Activated CD8-positive, alpha-beta T cell treated with anti-CD3 and anti-CD28 coated beads, Interleukin-2, amount 10 ng/mL, durations not matched to agents 7 days and 5 days (primary cell): ENCODE measurements at places on chromosomes 7 and 10.

DNA sequence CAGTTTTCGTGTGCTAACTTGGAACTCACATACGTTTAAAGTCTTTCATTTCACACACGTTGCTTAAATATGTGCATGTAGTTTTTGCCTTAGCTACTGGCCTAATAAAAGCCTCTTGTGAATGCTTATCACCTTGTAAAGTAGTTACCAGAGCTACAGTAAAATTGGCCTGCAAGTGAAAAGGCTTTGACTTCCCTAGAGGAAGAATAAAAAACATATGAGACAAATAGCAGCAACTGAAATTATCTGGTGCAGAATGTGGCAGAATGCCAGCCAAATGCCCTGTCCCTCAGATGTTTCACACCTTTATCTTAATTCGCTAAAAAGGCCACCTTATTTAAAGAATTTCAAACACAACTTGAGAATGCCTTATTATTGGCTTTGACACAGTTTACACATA, 28.1 kb upstream of the RPA3 start:
- H3K4me1 ChIP-seq, result peaks cover 10% of the 10 kb centered on the region
- DNase-seq, result no peak
- no peak overlapping the region for H3K4me3 ChIP-seq
- no peak overlapping the region for H3K27ac ChIP-seq
- H3K27me3 ChIP-seq, result no peaks in the 10 kb centered on the region

DNA sequence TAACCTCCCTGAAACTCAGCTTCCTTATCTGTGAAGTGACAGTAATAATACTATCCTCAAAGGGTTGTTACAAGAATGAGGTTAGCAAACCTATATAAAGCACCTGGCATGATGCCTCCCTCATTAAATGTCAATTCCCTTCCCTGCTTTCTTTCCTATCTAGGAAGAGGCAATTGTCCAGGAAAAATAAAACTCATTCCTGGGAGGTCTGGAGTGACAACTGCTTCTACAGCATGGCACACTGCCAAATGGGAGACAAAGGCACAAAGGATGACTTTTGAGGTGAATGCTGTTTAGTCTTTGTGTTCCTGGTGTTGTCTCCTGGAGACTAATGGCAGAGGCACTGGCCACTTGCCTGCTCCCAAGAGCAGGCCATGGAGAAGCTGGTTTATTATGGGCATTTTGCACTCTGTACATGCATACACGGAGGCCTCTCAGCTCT, 32.2 kb upstream of the PDE1C start:
- no peaks in the 10 kb centered on the region for H3K36me3 ChIP-seq
- H3K4me3 ChIP-seq, result no peak overlapping the region
- H3K27me3 ChIP-seq, result no peaks in the 10 kb centered on the region

DNA sequence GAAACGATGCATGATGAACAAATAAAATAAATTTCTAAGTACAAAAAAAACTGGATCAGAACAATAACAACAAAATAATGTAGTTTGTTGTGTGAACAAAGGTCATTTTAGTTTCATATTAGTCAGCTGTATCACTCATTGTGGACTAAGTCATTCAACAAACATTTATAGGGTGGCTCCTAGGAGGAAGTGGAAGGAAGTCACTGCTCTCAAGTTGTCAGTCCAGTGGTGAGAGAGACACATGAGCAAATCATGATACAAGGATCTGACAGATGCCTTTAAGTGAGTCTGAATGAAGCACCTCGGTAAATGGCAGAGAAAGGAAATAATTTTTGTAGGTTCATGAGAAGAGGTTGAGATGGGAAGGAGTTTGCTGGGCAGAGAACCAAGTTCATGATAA, 56.8 kb downstream of the EPDR1 start:
- H3K4me3 ChIP-seq, result no peak overlapping the region
- H3K27me3 ChIP-seq, result peaks cover 2% of the 10 kb centered on the region
- H3K27ac ChIP-seq, result no peak overlapping the region
- H3K4me1 ChIP-seq, result no peaks in the 10 kb centered on the region

DNA sequence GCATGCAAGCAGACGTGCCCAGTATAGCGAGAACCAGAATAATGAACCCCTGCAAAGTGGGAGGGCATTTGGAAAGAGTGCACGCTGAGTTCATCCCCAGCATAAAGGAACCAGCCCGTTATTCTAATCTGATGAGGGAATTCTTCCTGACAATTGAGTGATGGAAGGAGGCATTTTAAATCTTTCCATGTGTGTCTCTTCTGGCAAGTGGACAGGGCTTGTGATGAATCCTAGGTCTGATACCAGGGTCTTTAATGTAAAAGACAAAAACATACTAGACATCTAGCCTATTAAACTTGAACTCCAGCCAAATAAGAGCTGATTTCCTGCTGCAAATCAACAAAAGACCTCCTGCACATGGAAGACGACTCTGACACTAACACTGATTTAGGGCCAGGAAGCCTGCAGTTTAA, 301.2 kb downstream of the DPP6 start:
- no peaks in the 10 kb centered on the region for H3K36me3 ChIP-seq
- H3K4me3 ChIP-seq, result no peak overlapping the region
- no peaks in the 10 kb centered on the region for H3K27me3 ChIP-seq
- H3K4me1 ChIP-seq, result no peaks in the 10 kb centered on the region

GRCh38 chr10:75623310-75624093, 192.1 kb downstream of the LRMDA start:
- no peaks in the 10 kb centered on the region for H3K36me3 ChIP-seq
- H3K27me3 ChIP-seq, result peaks cover 3% of the 10 kb centered on the region
- no peak for DNase-seq
- no peaks in the 10 kb centered on the region for H3K4me1 ChIP-seq

- no peak overlapping the region for H3K27ac ChIP-seq
- no peak overlapping the region for H3K4me3 ChIP-seq
- no peaks in the 10 kb centered on the region for H3K27me3 ChIP-seq
Observed at GRCh38 chr10:124632064-124632531, 112.1 kb downstream of the FAM53B start.

DNA sequence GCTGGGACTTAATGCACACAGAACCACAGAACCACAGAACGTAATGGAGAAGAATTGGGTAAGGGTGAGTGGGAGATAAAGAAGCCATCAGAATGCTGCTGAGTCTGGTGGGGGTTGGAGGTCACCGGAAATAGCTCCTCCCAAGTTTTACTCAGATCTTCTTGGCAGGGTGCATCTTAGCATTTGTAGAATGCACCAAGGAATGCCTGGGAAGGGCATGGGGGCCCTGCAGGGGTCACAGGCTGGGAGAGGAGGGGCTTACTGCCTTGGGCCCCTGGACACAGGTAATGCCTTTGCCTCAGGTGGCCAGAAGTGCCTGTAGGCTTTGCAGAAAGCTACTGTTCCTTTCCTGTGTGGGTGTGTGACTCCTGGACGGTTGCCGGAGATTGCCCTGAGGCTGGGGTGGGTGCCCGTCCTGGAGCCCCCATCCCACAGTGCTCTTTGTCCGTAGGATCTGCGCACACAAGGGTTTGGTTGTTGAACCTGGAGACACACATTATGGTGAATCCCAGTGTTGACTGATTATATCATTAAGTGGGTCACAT, 55.1 kb downstream of the MGMT start:
- peaks cover 3% of the 10 kb centered on the region for H3K36me3 ChIP-seq
- no peak for DNase-seq
- no peak overlapping the region for H3K4me3 ChIP-seq

- no peaks in the 10 kb centered on the region for H3K4me1 ChIP-seq
- H3K4me3 ChIP-seq, result no peak overlapping the region
Observed at GRCh38 chr10:11934262-11934661, 108.3 kb downstream of the UPF2 start.

DNA sequence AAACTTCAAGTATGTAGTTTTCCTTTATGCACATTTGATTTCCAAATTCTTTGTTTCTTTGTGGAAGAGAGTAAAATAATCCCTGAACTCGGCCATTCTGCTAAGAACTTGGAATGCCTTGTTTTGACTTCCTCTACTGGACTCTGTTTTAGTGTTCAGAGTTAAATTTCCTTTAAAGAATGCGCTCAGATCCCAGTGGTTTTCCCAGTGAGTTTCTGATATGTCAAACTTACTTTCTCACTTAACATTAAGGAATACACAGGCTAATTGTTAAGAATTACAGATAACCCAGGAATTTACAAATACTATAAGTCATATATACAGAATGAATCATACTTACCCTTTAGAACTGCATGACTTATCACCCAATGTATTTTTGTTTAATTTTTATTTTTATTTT, 1067.6 kb upstream of the CELF2 start:
- no peak overlapping the region for H3K4me3 ChIP-seq
- H3K36me3 ChIP-seq, result no peaks in the 10 kb centered on the region
- no peak for DNase-seq
- no peaks in the 10 kb centered on the region for H3K4me1 ChIP-seq

DNA sequence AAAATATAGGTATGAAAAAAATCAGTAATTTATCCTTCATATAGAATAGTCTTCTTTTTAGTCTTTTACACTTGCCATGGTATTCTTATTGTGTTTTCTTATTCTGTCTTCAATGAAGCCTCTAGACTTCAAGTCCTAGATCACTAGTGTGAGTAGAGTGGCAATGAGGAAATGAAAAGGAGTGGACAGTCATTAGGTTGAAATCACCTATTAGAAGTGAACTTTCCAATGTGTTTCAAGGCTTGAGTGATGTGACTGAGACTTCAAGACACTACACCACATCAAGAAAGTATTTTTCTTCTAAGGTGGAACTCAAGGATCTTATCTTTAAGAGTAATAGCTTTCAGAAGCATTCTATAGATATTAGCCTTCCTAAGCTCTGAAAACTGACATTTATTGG, 357.8 kb upstream of the MBL2 start:
- no peaks in the 10 kb centered on the region for H3K36me3 ChIP-seq
- H3K27me3 ChIP-seq, result no peaks in the 10 kb centered on the region
- no peak overlapping the region for H3K4me3 ChIP-seq
- no peaks in the 10 kb centered on the region for H3K4me1 ChIP-seq
- no peak for DNase-seq

DNA sequence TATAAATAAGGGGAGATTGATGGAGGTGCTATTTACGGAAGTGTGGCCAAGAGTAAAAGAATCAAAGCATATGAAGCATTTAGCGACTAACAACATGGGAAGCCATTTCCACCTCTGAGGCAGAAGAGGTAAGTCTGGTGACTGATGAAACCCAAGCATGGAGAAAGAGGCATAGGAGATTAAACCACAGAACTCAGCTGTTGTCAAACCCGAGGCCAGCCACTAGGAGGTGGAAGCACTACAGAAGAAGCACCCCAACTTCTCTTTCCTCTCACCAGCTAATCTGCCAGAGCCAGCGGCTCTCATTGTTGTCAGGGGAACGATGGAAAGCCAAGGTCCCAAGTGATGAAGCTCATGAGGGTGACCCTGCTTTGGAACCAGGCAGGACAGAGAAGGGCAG, 19.6 kb upstream of the CNTNAP2 start:
- no peak for DNase-seq
- H3K4me3 ChIP-seq, result no peak overlapping the region
- no peaks in the 10 kb centered on the region for H3K27me3 ChIP-seq
- no peaks in the 10 kb centered on the region for H3K36me3 ChIP-seq
